NCI-H774 (cell line): ENCODE measurements at places on chromosomes 11 and 22.

GRCh38 chr11:69876013-69876412 lies 56.8 kb upstream of the FGF3 start:
- DNase-seq = no peak

DNA sequence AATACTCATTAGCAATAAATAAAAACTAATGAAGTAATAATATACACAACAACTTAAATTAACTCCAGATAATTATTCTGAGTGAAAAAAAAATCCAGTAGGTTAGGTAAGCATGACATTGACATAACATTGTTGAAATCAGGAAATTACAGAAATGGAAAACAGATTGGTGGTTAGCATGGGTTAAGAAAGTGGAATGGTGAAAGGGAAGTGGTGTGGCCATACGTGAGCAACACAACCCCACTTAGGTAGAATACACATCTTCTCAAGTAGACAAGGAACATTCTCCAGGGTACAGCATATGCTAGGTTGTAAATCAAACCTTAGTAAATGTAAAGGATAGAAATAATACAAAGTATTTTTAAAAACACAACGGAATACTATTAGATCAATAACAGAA lies 30.2 kb upstream of the CLTCL1 start:
- no peak for DNase-seq

DNA sequence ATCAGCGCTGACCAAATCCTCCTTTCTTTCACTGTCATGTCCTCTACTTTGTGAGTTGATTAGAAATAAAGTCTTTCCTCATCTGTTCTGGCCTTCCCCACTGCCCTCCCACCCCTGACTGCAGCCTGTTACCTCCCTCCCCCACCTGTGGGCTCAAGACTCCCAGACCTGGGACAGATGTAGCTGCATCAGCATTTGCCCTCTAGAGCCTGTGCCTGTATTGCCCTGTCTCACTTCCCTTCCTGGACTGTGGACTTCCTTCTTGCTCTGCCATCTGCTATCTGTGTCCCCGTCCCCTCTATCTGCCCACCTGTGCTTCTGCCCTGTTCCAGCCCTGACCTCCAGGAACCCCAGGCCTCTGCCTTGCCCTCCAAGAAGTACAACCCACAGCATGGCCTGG lies 122.5 kb downstream of the GALNT18 start:
- no peak for DNase-seq

DNA sequence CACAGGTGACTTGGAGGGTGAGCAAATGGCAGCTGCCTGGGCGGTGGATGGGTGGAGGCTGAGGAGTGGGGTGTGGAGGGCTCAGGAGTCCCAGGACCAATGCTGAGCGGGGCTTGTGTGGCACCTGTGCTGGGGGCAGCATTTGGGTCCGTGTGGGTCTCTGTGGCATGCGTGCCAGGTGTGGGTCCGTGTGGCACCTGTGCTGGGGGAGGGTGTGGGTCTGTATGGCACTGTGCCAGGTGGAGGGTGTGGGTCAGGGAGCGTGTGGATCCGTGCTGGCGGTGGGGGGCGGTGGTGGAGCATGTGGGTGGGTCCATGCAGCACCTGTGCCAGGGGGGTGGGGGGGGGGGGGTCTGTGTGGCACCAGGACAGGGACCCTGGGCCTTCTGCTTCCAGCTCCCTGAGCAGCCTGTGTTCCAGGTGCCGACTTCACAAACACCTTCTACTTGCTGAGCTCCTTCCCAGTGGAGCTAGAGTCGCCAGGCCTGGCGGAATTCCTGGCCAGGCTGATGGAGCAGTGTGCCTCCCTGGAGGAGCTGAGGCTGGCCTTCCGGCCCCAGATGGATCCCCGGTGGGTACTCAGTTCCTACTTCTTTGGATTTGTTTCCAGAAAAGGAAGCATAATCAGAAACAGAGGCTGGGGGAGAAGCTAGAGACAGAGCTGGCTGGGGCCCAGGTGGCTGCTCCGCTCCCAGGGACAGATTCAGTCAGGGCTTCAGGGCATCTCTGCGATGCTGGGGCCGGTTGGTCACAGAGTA lies 14.7 kb downstream of the SELENOO start:
- no peak for DNase-seq

DNA sequence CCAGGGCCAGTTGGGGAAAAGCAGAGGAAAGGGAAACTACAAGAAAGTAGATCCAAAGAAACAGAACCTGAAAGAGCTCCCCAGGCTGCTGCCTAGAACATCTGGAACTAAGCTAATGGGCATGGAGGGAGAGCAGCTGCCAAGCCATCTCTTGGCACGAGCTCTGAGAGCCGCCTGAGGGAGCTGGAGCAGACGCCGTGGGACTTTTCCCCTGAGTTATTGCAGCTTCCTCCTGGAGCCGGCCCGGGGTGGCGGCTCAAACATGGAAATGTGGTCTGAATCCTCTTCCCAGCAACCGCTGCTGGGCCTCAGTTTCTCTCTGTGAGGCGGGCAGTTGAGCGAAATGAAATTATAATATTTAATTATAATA lies 41.8 kb downstream of the LIF start:
- DNase-seq = no peak
